ENCODE measurements at places on chromosomes 6 and 20. TPM values are rescaled to one million over a fixed set of nuclear protein-coding genes. Genes with fewer than 3 reads are reported as not detected.

- DNase-seq = no peak
Measured at GRCh38 chr20:46699651-46700359, 9.6 kb upstream of the SLC2A10 start.

Gene SLC22A7
- total RNA-seq = not detected

GRCh38 chr6:23559587-23560343 is 566.2 kb upstream of the NRSN1 start:
- DNase-seq = no peak

DNA sequence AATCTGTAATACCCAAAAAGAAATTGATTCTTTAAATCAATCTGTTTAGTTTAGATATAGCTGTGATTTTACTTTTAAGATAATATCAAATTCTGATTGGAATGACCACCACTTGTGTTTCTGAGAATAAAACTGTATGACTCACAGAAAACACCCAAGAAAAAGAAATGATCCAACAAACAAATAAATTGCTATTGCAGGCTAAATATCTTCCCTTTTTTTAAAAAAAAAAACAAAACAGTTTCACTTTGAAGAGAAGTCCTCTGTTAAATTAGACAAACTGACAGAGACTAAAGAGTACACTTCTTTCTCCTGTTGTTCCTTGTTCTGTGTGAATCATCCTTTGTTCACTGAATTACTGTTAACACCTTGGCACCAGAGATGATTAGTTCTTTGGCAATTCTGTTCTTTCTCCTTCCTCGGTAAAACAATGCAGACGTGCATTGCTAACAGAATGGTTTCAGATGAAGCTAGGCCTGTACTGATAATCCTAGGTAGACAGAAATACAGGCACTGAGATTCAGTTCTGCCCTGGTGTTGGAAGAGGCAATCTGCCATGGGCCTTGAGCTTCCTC is 895.2 kb upstream of the CITED2 start:
- DNase-seq = no peak

DNA sequence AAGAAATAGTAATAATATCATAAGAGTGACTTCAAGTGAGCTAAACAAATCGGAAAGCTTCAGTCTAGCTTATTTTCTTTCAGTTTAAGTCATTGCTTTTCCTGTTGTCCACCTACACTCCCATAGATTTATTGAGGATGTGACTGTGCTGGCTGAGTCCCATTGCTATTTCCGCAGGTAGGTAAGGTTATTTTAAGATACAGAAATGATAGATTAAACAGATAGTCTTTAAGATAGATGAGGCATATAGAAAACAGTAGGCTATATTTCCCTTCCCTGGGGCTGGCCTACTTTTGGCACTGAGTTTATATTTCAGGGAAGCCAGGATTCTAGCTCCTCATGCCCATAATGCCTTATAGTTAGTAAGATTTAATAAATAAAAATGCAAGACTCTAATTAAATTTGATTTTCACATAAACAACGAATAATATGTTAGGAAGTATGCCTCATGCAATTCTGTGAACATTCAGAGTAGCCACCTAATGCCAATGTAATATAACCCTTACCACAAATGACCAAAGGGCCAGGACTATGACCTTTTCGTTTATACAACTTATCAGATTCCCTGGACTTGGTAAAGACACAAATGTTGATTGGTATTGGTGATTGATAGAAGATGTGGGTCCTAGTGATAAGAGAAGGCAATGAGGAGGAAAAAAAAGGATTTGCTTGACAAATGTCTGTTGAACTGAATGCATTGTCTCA is 1079.3 kb downstream of the EPHA7 start:
- DNase-seq = no peak

DNA sequence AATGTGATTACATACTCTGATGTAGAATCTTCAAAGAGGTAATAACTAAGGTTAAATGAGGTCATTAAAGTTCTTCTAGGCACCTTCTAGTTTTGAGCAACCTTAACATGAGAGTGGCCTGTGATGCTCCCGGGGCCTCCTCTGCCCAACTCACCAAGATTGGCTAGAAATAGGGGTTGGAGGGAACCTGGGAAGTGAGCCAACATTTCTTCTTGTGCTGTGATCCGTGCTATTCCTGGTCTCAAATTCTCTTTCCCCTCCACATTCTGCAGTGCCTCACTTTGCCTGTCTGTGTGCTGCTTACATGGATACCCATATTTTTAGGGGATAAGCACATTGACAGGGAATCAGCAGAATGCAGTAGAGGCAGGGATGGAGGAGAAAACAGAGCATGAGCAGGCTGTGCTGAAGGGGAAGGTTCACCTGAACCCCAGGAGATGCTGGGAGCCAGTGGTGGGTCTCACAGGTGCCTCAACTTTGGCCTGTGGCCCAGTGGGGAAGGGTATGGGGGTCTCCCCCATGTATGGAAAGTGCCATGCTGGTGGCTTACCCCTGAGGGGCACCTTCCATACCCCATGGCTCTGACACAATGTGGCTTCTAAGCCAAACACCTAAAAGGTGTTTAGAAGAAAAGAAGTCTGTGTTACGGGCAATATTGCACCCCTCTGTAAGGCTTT is 164.7 kb upstream of the CHD6 start:
- no peak for DNase-seq

DNA sequence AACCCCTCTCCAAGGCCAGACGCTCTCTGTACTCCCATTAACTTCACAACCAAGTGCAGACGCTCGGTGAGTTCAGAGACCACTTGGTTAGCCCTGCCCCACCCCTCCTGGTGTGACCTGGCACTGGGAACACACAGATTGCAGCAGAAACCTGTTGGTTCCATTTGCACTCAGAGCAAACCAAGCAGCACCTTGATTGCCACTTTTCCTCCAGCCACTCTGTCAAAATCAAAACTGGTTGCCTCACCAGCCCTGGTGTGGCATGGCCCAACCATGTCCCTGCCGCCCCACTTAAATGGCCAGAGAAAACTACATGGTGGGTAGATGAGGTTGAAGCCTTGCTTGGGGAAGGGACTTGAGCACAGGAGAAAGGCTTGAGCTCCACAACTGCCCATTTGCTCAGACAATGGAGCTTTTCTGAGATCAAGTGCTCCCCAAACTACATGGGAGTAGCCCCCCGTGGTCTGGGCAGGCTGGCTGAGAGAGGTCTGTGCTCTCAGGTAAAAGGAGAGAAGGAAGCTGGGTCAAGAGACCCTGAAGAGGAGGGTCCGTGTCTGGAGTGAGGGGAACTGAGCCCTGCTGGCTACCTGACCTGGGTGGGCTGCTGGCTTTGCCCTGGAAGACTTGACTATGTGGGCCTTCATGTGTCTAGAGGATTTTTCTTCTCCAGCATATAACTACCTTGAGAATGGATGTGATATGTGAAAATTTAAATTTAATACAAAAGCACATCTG is 43.4 kb downstream of the PLCG1 start:
- no peak for DNase-seq

GRCh38 chr6:25942561-25943147 is 12.2 kb upstream of the SLC17A2 start:
- no peak for DNase-seq

Gene ZNF334
- total RNA-seq = 5.8 TPM

- DNase-seq = no peak
Measured at GRCh38 chr20:49348563-49348962, 70.7 kb upstream of the ZNFX1 start.

DNA sequence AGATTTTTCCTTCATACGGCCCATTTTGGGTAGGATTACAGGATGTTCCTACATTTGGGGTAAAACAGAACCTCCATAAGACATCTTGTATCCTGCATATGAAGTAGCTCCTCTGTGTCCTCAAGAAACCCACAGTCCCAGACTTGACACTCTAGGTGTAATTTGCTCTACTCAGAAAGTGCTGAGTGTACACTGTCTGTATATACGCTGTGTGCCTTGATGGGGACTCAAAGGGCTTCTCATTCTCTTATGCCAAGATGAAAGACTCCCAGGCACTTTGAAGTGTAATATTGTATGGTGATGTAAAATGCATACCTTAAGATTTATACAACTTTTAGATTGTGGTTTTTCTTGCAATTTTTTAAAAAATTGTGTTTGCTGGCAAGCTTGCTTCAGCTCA is 5.2 kb downstream of the TFAP2D start:
- no peak for DNase-seq

Gene DOK5
- 3.9 TPM for total RNA-seq

Measured in activated naive CD8-positive, alpha-beta T cell treated with anti-CD3 and anti-CD28 coated beads for 36 hours (primary cell).